Activated CD4-positive, alpha-beta T cell treated with anti-CD3 and anti-CD28 coated beads, Interleukin-2, Interleukin-6, amounts not matched to agents 100 ng/mL and 50 ng/mL, durations not matched to agents 16 hours and 8 hours (primary cell): ENCODE measurements at places on chromosomes 4 and X.

DNA sequence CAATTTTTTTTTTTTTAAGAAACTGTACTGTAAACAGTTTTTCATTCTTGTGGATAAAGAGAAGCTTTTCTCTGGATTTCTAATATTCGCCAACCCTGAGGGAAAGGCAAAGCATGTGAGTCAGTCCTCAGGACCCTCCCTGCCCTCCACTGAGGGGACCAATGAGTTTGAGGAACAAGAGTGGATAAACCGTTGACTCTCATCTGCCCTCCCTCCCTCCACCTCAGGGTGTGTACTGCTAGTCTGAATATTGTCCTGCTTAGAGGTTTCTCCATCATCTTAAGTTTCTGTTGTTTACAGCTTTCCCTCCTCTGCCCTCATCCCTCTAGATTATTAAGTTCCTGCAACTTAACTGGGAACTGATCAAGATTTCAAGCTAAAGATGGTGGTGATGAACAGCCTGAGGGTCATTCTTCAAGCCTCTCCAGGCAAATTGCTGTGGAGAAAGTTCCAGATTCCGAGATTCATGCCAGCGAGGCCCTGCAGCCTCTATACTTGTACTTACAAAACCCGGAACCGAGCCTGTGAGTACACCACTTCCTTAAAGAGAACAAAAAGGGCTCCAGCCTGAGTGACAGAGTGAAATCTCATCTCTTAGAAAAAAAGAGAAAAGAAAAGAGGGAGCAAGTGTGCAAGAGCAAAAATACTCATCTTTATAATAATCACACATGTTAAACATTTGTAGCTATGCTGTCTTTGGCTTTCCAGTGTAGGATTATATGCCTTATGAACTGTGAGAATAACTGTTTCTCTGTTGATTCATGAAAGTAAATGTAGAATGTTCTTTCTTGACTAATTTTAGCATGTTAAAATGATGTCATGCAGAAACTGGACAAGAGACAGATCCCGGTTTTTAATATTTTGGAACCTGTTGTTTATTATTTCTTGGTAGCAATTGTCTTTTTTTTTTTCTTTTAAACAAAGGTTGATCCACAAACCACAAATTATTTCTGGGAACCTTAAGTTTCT lies 11.9 kb downstream of the CA5B start:
- DNase-seq, result peak; percentile 32

DNA sequence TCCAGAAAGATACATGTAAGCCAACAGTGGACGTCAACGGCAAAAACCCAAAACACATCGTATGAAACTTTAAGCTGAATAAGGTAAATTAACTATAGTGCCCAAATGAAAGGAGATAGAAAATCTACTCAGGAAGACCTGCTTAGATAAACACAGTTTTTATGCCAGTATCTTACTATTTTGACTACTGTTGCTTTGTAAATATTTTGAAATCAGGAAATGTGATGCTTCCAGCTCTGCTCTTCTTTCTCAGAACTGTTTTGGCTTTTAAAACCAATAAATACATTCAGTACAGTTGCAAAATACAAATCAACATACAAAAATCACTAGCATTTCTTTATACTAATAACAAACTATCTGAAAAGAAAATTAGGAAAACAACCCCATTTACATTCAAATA lies 83.8 kb downstream of the SMARCA5 start:
- no peak for DNase-seq

GRCh38 chr4:84496706-84497503 lies 2.2 kb downstream of the NKX6-1 start:
- no peak for DNase-seq

DNA sequence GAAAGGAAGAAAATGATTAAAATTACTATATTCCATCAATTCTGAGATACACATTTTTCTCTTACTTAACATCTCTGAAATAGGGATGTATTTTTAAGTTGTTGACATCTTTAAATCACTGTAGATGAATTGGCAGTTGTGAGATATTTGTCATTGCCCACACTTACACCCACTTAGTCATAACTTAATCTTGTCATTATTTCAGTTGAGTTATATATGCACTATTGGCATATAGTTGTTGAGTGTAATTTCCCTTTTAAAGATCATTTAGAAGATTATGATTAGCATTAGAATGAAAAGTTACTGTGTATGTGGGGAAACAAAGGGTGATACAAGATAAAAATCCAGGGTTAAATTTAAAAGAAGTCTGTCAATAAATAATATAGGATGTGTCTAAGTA lies 2.2 kb downstream of the AIMP1 start:
- peak; percentile 32 for DNase-seq

DNA sequence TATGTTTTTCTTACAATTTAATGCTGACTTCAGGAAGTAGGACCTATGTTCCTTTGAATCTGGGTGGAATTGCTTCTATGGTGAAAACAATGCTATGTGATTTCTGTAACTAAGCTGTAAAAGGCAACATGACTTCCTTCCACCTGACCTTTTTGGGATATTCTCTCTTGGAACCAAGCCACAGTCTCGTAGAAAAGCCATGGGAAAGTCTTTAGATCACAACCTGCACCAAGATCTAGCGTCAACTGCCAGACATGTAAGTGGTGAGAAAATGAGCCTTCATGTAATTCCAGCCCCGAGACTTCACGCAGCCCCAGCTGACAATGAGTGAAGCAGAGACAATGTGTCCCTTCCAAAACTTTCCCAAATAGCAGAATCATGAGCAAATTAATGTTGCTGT lies 297.0 kb upstream of the DCAF8L1 start:
- no peak for DNase-seq

GRCh38 chr4:121741751-121742150 lies 23.2 kb downstream of the SMIM43 start:
- DNase-seq, result no peak

DNA sequence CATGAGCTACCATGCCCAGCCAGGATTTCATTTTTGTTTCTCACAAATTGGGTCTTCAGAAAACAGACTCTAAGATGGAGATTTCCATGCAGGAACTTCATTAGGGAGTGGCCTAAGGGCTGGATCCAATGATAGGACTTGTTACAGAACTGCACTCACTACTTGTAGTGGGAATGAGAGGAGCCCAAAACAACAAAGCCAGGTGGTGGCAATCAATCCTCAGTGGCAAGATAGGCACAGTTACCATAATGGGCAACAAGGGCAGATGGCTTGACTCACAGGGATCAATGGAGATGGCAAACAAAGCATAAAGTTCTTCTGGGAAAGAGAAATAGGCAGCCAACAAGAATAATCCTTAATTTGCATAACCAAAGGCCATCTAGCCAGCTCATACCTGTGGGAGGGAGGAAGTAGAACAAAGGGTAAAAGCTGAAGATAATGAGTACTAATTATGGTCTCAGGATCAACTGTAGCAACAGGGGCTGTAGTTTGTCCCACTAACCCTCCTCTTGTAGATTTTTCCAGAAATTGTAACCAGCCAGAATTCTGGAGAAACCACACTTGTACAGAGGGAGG lies 72.8 kb upstream of the MAPK10 start:
- no peak for DNase-seq

- no peak for DNase-seq
Observed at GRCh38 chr4:150152766-150153165, 74.5 kb downstream of the DCLK2 start.

DNA sequence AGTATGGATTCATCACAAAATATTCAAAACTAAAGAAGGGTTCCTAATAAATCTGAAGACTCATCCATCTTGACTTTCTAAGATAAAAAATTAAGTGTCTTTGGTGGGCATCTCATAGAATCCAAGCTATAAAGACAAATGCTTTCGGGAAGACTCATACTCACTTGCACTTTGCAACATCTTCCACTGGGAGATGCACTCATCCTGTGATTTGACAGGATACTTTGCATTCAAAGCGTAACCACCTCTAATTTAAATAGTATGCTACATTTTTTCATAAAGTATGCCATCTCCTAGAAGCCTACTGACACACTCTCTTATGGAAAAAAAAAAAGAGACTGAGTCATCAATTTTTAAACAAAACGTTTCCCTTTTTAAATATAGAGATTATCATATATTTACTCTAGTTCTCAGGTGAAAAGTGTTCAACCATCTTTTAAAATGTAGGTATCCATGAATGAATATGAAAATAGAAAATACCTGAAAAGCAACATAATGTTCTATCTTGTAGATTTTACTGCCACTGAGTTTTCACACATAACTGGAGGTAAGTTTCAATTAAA lies 119.6 kb downstream of the KLHL13 start:
- DNase-seq, result no peak

DNA sequence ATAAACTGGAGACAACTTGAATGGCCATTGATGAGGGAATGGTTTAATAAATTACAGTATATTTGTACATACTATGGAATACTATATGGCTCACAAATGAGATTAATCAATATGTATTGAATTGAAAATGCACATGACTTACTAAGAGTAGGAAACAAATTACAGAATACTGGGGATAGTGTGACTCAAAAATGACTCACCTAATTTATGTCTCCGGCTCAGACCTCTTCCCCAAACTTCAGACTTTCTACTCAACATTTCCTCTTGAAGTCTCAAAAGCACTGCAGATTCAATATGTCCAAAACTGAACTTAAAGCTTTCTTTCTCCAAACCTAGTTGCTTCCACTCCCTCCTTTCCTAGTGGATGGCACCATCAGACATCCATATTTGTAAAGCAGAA lies 28.8 kb upstream of the GRIA3 start:
- no peak for DNase-seq

- DNase-seq, result peak; percentile 58
Observed at GRCh38 chrX:41759817-41760216, 35.8 kb downstream of the GPR82 start.

GRCh38 chr4:85419103-85419502 lies 55.8 kb upstream of the ARHGAP24 start:
- DNase-seq, result no peak

DNA sequence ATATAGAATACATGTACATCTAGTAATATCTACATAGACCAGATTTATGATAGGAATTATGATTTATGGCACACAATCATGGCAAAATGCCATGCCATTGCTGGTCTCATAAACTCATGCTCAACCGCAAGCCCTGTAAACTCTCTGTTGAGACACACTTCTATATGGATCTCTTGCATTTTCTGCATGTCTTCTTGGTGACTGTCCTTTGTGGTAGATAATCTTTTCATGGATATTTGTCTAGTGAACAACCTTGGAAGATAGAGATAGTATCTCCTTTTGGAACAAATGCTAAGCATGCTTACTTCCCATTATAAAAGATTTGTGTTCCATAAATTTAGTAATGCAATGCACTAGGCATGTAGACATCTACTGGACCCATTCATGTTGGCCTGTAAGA lies 328.0 kb downstream of the NAF1 start:
- no peak for DNase-seq

- no peak for DNase-seq
Observed at GRCh38 chr4:168796362-168797106, 213.5 kb downstream of the CBR4 start.

GRCh38 chrX:118734909-118735308 lies 7.5 kb downstream of the IL13RA1 start:
- DNase-seq, result peak; percentile 7

- DNase-seq, result peak; percentile 75
Observed at GRCh38 chrX:120213438-120214265, 37.0 kb upstream of the ZBTB33 start.

- no peak for DNase-seq
Observed at GRCh38 chrX:153580700-153581386, 18.1 kb downstream of the CCNQ start.

DNA sequence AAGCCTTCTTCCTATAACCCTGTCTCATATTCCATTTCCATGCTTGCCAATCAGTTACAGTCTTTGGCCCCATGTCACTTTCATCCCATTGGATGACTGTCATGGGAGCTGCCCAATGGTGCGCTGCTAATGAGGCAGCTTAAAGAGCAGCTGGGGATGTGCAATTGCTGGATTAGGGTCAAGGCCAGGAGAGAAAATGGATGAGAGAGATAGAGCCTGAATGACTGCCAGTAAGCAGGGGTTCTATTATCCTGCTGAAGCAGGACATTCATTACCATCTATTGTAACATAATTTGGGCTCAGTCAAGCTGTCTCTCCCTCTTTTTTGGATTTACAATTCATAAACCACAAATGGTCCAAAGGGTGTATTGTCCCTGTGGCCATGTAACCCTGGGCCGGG lies 909.0 kb downstream of the CENPC start:
- DNase-seq, result no peak

DNA sequence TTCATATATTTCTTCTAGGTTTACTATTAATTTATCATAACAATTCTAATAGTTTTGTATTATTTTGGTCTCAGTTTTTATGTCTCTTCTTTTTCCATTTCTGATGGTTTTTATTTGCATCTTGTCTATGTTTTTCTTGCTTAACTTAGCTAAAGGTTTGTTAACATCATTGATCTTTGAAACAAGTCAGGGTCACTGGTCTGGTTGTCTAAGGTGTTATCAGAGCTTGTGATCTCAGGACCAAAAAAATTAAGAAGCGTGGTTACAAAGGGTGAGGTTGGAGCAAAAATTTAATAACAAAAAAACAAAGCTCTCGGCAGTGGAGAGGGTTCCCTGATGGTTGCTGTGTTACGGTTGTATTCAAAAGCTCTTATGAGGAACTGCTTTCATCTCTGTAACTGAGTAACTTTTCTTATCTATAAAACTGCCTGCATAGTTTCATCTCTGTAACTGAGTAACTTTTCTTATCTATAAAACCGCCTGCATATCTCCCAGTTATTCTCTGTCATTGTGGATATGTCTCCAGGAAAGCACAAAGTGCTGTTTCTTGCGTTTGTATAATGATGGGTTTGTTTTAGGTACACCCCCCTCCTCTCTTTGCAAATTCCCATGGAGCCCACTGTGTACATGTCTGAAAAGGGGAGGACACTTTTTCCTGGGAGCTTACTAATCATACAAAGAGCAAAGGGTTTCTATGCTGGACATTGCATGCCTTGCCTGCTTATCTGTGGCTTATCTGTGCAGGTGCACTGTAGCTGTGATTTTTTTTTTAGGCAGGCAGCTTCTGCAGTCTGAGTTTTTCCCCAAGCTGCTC lies 62.4 kb upstream of the UGT2B15 start:
- DNase-seq, result no peak

- no peak for DNase-seq
Observed at GRCh38 chr4:172344308-172344938, 531.2 kb downstream of the GALNTL6 start.

- DNase-seq, result no peak
Observed at GRCh38 chr4:38174801-38175200, 214.6 kb downstream of the PTTG2 start.

DNA sequence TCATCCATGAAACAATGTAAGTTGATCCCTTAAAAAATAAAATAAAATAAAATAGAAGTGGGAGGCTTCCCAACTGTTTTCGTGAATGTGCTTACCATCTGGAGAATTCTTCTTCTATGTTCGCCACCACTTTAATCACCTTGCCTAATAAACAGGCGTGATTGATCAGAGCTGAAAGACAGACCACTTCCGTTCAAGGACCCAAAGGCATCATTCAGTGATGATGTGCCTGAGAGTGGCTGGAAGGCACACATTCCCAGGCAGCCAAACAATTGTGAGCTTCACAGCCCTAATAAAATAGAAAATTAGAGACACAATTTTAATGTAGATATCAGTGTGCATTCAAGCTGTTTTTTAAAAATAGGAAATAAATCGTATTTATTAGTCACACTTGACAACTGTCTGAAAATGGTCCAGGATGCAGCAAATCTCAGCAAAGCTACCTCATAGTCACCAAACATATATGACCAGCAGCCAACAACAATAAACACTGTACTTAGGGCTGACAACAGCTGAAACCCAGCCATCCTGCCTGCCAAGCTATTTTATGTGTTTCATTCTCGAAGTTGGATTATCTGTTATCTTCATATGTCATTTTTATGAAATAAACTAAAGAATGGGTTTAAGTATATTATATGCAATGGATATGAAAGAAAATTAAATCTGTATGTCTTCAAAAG lies 163.2 kb upstream of the FAM9B start:
- no peak for DNase-seq
